ENCODE measurements at places on chromosomes 11 and 22.

DNA sequence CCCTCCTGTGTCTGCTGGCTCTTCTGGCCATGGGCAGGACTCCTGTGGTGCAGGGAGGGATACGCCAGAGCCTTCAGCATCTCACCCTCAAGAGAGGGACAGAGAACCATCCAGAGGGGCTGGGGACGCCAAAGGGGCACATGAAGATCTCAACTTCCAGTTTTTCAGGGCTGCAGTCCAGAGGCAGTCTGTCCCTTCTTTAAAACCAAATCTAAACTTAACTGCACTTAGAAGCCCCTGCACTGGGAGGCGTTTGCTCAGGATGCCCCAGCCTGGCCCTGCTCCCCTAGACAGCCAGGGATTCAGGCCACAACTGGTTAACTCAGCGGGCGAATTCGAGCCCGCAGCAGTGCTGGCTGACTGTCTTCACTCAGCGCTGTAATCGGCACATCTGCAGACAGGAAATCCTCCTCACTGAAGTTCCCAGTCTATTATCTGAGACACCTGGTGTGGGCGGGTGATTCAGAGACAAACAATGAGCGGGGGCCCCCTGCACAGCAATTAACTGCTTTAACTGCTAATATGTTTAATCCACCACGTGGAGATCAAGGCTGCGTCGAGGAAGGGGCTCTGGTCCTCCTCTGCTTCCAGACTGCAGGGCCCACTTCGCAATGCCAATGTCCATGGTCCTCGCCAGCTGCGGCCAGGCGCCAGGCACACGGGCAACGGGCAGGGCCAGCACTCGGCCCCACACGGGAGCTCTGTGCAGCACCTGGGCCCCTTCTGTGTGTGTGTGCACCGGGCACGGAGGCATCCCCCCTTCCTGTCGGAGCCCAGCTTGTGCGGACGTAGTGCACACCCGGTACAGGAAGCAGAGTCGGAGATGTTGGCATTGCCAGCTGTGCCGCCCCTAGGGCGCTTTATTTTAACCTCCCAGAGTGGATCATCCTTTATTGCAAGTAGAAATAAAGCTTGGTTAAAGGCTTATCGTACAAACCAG lies 36.9 kb upstream of the GNB1L start:
- peak; percentile 84 for DNase-seq

- no peak for DNase-seq
Measured at GRCh38 chr22:49582678-49583077, 245.0 kb downstream of the BRD1 start.

GRCh38 chr11:10584071-10584501 lies 15.6 kb upstream of the LYVE1 start:
- no peak for DNase-seq

DNA sequence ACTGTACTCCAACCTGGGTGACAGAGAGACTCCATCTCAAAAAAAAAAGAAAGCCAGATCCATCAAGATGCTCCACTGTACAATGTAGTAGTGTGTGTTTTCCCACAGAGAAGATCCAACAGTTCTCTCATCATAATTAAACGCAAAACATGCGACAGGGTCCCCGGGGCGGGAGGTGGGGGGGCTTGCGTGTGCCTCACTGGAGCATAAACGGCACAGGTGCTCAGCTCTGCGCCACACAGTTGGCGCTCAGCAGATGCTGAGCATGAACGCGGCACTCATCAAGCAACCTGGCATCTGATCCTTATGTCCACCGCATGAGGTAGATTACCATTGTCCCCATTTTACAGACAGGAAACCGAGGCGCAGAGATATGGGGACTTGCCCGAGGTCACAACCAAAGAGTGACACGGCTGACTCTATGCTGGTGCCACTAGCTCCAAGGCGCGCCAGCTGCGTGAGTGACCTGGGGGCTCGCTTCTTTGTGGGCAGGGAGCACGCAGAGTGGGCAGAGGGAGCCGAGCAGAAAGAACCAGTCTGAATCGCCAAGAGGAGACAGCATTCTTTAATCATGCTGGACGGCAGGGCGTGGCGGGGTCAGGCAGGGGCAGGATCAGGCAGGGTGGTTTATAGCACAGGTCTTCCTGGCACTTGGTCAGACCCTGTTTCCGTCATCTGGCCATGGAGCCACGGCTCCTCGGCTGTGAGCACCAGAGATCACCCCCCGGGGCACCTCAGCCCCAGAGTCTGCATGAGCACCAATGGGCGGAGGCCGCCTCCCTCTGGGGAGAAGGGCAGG lies 8.2 kb downstream of the C1QTNF6 start:
- DNase-seq: no peak

DNA sequence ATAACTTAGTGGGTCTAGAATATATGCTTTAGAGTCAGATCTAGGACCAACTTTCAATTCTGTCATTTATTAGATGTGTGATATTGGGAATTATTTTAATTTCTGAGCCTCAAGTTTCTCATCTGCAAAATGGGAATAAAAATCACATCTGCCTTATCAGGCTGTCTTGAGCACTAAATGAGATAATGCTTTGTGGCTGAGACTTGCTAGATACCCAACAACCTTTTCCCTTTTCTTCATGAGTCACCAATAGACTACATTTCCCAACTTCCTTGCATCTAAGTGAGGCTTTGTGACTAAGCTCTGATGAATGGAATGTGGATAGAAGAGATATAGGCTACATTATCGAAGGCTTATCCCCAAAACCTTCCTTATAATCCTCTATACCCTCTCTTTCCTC lies 220.7 kb upstream of the SESN3 start:
- DNase-seq: no peak

DNA sequence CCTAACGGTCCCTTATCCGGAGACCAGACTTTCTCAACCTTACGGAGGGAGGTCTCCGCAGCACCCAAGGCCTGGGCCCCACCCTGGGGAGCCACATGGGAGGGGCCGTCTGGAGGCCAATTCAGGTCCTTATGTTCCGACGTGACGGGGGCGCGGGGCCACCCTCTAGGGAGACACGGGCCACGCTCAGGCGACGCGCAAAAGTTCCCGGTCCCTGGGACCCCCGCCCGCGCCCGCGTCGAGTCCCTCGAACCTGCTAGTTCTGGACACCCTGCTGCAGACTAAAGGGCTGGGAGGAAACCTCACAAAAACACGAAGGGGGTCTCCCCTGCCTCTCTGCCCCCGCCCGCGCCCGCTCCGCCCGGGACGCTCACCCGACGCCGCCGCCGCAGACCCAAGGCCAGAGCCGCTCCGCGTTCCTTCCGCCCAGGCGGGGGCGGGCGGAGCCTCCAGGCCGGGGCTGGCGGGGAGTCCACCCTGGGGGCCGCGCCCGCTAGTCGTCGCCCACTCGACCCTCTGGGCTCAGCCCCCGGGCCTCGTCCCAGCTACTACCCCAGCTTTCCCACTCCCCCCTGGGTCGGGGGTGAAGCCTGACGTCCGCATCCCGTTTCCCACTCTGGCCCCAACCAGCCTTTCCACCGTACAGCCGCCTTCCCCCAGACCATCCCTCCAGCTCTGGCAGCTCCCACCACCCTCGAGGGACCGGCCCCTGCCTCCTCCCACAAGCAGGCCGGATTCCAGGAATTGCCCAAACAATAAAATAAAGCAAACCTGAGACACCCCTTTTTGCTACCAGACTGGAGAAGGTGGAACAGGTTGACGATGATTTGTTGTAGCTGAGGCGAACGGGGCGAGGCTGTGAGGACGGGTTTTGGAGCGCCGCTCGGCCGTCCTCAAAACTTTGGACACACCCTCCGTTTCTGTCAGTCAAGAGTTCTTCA lies 2.7 kb downstream of the RNH1 start:
- peak; percentile 41 for DNase-seq

- DNase-seq: peak; percentile 29
Measured at GRCh38 chr11:59097113-59097708, 9.8 kb upstream of the FAM111B start.

- DNase-seq: no peak
Measured at GRCh38 chr22:30866811-30867271, 101.7 kb downstream of the MORC2 start.

DNA sequence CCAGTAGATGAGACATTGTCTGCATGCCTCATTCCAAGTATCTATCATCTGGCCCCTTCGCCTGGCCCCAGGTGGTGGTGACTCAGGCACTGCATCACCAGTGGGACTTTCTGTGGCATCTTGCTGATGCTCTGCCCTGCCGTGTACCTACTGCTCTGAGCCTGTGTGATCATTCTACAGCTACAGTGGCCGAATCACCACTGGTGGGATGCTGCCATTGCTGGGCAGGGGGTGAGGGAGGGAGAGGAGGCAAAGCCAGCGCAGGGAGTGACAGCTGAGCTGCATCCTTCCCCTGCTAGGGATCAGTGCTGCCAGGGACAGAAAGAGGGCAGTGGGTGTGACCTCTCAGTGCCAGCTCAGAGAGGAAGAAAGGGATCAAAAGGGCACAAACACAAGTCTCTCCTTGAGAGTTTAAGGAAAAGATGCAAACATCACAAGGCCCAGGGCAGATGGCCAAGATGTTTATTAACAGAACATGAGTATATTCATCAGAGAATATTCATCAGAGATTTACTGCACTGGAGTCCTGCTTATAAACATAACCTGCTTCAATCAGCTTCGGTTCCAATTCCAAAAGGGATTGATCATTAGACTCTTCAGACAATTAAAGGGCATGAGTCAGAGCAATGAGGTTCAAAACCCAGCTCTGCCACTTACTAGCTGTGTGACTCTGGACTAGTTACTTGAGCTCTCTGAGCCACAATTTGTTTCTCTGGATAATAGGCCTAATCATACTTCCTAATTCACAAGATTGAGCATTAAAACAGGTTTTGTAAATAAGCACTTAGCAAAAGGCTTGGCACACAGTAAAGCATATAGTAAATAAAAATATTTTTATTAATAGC lies 109.8 kb downstream of the NAT10 start:
- no peak for DNase-seq

GRCh38 chr11:112392904-112393303 lies 132.2 kb upstream of the PLET1 start:
- no peak for DNase-seq

GRCh38 chr11:102733232-102733875 lies 8.6 kb upstream of the MMP8 start:
- DNase-seq: peak; percentile 45

DNA sequence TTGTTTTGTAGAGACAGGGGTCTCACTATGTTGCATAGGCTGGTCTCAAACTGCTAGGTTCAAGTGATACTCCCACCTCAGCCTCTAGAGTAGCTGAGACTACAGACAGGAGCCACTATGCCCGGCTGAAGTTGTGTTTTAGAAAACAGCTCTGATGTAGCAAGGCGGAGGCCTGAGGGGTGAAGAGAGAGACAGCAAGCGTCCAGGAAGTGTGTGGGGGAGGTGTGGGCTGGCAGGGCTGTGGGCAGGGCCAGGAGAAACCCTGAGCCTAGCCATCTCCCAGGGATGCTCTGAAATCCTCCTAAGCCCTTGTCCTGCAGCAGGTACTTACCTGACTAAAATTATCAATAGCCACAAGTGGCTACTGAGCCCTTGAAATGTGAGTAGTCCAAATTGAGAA lies 16.1 kb upstream of the RPS3 start:
- no peak for DNase-seq

DNA sequence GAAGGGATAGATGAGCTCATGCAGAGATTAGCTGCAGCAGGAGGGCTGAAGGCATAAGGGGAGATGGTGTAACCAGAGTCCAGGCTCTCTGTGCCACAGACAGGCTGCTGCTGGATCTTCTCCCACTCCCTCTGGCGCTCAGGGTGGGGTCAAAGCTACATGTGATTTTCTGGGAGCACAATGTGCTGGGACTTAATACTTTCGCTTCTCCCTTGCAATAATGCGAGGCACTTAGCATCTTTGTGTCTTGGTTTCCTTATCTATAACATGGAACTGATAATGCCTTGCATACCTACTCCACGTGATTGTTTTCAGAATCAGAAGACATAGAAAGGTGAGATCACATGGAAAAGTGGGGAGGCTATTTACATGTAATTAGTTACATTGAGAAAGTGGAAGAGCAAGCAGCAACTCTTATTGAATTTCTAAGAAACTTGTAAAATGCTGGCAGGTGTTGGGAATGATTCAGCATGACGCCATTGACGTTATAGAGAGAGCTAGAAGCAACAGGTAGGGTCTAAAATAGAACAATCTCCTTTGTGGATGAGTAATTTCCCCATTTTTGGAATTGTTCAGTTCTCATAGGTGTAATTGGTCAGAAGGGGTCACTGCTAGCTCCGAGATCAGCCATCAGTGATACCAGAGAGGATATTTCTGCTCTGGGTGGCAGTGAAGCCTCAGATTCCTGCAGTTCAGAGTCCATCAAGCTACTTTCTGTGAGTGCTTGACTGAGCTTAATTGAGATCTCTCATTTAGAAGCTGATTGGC lies 8.2 kb upstream of the OR9I1 start:
- DNase-seq: no peak

- DNase-seq: no peak
Measured at GRCh38 chr11:65150509-65151299, 16.4 kb upstream of the SYVN1 start.

DNA sequence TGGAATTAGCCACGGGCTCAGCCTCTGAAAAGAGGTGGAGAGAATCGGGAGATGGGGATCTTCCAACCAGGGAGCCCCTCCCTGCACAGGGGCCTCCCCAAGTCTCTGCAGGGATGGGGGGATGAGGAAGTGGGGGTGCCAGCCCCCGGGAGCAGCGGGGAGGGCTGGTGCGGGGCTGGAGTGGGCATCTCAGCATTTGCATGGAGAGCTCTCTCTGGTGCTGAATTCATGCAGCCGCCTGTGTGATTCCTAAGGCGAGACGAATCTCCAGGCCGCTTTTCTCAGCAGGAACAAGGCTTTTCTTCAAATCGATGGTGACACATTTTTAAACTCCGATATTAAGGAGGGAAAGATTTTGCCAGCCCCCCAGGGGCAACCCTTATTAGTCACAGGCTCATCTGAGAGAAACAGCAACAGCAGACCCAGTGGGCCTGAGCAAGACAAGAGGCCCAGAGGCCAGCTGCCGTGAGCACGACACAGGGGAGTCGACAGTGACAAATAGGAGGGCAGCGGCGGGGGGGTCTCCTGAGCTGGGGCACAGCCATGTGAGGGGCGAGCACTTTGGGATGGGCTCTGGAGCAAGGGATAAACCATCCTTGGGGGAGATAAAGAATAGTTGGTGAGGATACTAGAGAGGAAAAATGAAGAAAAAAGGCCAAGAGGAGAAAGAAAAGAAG lies 29.0 kb downstream of the MACROD1 start:
- no peak for DNase-seq

GRCh38 chr11:2579315-2580060 lies 120.3 kb downstream of the KCNQ1OT1 start:
- no peak for DNase-seq

DNA sequence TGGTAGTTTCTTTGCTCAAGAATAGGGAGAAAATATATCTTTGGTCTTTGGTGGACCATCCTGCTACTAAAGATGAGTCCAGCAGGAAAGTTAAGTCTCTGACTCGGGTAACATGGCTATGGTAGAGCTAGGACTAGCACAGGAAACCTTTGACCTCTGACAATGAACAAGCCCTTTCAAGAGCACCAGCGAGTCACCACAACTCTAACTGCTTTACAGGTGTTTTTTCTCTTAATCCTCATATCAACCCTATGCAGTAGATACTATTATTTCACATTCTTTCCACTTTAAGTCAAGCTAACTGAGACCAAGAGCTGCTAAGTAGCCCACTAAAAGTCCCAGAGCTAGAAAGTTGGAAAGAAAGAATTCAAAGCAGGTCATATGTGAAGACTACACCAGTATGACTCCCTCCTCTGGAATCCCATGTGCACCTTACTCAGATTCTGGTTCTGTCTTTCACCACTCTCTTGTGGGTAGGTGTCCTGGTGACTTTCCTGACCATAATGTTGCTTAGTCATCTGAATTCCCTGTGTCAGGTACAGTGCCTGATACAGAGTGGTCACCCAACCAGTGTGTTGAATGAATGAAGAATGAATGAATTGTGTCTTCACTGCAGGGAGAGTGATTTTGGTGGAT lies 53.8 kb upstream of the ME3 start:
- no peak for DNase-seq

Measured in germinal center (tissue), 1 donor.